NCI-H2081 (cell line): ENCODE measurements at places on chromosomes 5 and 9.

- DNase-seq = no peak
Measured at GRCh38 chr5:168670881-168671575, 91.9 kb upstream of the PANK3 start.

GRCh38 chr5:93246090-93246855 lies 334.7 kb downstream of the NR2F1-AS1 start:
- DNase-seq = peak; percentile 66

DNA sequence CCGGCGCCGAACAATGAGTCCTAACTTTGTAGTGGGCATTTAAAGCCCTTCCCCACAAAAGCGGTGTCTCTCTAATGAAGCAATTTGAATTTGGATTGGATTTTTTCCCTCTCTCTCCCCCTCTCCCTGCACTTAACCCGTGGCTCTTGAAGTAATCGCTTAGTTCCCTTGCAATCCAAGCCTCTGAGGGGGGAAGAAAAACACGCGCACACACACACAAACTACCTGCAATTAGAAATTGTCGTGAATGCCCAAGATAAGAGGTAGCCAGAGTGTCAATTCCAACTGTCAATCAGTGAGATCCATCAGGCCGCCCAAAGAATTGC lies 1.2 kb downstream of the LHX6 start:
- no peak for DNase-seq

GRCh38 chr5:156929366-156929948 lies 33.6 kb downstream of the TIMD4 start:
- DNase-seq = no peak

GRCh38 chr9:111463048-111463447 lies 21.1 kb downstream of the ECPAS start:
- no peak for DNase-seq

- no peak for DNase-seq
Measured at GRCh38 chr5:40405230-40405629, 274.5 kb upstream of the PTGER4 start.

DNA sequence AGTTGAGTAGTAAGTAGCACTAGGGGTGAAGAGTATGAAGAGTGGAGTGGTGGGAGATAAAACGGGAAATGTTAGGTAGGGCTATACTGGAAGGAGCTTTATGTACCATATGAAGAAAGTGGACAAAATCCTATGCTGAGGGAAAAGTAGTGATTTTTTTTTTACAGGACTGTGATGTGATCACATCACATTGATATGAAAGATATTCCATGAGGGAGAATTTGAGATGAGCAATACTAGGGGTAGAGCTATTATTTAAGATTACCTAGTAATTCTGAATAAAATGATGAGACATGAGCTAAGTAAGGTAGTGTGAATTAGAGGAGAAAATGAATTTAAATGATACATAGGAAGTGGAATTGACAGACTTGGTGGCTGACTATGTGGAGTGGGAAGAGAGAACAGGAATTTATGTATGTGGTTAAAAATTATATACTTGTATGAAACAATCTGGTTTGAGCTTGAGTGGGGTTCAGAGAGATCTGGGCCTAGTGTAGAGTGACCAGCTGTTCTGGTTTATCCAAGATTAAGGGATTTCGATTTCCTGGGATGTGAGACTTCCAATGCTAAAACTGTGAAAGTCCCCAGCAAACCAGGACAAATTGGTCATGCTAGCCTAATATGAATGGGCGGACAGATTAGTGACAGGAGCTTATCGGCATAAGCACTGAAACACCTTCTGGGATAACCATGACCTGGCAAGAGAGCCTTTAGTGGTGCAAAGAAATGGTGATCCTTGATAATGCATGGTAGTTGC lies 29.3 kb upstream of the STOM start:
- DNase-seq = no peak

DNA sequence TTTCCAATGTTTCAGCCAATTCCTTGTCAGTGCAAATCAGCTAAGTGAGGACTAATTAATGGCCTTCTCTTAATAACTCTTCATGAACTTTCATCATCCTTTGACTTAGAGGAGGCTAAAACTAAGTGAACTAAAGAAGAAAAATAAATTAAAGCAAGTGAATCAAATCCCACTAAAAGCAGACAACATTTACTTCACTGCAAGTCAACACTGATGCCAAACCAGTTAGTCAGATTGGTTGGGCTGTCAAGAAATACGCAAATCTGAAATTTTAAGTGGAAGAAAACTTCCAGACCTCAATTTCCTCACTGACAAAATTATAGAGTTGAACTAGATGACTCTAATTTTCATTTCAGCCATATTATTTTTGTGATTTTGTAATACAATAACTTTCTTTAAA lies 137.2 kb upstream of the PRLR start:
- no peak for DNase-seq

- peak; percentile 60 for DNase-seq
Measured at GRCh38 chr9:127545196-127546124, 66.6 kb upstream of the STXBP1 start.

DNA sequence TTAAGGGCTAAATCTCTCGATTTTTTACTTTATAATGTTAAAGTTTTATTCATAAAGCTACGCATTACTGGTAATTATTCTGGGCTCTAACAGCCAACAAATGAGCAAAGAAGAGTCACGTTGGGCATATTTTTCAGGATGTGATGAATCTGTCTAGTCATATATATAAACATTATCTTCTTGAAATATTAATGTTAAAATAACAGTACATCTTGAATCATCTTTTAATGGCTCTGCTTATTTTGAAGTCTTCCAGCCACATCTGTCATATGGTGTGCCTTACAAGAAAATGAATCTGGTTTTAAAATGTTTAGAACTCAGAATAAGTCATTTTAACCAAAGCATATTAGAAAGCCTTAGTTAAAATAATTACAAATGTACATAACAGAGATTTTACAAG lies 96.9 kb downstream of the CWC27 start:
- no peak for DNase-seq

- no peak for DNase-seq
Measured at GRCh38 chr5:17329571-17329970, 112.1 kb downstream of the BASP1 start.

DNA sequence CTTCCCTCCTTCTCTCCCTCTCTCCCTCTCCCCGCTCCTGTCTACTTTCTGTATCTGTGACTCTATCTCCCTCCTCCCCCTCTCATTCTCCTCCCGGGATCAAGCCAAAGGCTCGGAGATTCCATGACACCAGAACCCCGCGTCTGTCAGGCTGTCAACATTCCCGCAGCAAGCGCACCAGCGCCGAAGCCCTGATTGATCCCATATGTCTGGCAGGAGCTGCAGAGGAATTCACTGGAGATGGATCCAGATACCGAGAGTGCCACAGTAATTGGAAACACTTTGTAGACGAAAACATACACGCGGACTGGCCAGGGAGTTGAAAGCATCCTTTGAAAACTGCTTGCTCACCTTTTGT lies 300 bp upstream of the SVEP1 start:
- DNase-seq = no peak

- DNase-seq = no peak
Measured at GRCh38 chr5:82045554-82046275, 73.9 kb downstream of the ATG10 start.

DNA sequence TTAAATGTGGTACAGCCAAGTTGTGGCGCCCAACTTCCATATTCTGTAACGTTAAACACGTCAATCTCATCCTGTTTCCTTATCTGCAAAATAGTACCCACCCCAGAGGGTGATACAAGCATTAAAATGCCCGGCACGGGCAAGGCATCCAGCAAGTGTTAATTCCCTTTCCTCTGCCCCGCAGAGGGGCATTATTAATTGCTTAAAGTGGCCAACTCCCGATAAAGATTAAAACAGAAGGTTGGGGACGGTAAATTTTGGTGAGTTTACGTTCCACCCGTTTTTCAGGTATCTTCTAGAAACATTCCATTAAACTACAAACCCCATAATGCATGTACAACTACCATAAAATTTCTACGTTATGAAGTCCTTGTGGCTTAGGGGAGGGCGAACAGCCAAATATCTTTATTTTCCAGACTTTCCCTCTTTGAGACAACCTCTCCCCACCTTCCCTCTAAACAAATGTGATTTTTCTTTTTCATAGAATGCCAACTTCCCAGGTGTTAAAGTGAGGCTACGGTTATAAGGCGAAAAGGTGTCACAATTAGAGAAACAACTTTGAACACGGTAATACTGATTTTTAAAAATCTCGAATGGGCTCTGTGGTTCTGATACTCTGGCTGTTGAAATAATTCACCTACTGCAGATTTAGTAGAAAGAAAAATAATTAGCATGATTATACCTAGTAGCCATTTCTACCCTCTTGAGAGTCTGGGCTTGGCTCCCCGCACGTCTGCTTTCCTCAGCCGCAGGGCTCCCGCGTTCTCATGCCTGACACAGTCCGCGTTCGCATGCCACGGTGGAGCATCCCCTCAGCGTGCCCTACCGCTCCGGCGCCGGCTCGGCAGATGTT lies 1.2 kb upstream of the GPBP1 start:
- no peak for DNase-seq

DNA sequence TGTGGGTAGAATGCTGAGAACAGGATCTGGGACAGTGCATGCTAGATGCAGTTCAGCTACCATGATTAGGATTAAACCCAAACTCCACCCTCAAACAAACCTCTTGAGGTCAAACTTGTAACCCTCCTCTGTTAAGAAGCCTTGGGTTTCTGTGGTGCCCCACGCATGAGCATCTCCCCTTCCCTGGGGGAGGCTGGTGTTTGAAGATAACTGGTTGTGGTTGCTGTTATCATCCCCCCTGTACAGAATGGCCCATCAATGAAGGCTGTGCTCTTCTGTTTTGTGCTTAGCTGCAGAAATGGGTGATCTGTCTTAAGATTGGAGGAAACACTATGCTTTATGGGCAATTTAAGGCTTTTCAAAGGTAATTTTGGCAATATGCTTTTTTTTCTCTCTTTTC lies 4.4 kb upstream of the DAB2IP start:
- no peak for DNase-seq

DNA sequence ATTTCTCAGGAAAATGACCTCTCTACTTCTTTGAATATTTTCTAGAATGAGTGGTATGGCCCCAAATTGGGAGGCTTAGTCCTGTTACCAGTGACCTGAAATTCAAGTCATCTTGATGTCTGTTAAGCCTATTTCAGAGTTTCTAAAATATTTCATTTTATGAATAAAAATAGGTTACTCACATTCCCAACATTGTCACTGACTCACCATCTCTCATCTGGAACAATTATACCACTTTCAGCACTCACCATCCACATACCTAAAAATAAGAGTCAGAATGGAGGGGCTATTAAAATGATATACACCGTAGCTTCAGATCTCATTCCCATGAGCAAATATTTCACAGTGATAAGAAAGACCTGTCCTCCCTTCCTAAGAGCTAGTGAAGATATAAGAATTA lies 71.8 kb downstream of the KIAA1958 start:
- no peak for DNase-seq

DNA sequence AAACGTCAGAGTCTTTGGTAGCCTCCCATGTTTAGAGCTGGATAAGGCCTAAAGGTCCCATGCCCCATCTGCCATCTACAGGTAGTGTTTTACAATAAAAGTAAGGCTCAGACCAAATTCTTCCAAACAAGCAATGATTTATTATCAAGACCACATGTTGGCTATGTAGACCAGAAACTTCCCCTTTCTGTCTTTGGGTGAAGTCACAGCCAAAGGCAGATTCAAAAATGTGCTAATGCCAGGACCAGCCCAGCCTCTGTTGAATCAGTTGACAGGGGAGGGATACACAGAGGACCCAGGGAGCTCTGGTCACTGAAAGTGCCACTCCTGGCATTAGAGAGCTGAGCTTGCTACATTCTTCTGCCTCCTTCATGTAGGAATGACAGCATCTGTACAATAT lies 360.8 kb downstream of the NTRK2 start:
- no peak for DNase-seq

DNA sequence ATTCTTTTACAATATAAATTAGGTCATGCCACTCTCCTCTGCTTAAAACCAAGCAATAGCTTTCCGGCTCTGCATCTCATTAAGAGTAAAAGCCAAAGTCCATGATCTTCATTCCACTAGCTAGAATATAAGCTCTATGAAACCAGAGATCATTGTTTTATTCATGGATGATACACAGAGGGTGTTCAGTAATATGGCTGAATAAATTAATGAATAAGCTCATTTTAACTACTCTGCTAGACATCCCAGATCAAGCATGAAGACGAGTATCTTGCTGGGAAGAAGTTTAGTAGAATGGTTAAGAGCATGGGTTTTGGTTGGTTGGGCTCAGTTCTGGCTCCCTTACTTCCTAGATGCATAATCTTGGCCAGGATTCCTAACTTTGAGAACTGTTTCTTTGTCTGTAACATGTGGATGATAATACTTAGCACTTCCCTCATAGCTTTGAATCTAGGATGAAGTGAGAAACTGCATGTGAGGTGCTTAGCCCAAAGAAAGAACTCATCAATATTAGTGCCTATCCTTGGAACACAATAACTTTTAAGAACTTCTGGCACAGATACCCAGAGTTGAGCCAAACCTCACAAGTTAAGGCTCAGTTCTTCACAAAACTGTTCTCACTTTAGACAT lies 106.8 kb downstream of the MSX2 start:
- DNase-seq = no peak

DNA sequence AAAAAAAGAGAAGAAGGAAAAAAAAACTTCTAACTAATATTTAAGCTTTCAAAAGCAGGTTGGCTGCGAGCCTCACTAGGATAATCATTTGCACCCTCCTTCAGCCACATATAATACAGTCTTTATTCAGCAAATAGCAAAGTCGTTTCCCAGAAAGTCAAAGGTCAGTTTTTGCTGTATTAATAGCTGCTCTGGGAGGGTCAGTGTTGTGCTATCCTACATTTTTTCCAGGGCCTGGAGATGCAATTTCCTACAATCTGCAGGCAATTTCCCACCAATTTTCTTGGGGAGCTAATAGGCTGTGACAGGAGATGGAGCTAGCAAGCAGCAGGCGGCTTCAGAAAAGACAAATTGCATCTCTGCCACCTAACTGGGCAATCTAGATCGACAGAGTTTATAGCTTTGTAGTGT lies 136.8 kb downstream of the TLE1 start:
- DNase-seq = no peak

DNA sequence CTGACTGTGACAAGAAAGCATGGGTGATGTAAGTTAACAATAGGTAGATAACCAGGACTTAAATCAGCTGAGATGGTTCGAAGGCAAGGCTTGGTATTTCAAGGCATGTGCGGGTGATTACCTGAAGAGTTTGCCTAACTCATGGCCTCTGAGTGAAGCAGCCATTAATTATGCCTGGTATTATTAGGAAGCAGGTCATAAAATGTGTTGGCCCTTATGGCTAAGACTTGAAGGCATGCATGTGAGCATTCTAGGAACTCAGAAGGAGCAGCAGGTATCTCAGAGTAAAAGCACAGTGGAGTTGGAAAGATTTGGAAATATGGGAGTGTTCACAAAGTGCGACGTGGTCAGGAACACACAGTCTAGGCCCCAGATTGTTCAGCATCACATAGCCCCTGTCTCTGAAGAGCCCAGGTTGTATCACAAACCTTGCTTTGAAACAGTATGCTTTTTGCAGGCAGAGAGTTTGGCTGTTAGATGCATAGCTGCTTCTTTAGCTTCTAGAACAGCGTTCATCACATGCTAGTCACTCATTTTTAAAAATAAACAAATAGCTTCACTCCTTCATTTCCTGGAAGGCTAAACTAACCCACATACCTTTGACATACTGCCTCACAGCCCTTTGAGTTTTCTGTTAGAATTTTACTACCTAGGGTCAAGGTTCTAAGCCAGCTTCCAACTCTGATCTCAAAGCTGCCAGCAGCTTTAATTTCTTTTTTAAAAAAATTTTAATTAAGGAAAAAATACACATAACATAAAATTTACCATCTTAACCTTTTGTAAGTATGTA lies 2.1 kb downstream of the HEXB start:
- no peak for DNase-seq

GRCh38 chr5:171629628-171630349 lies 155.8 kb upstream of the SMIM23 start:
- peak; percentile 31 for DNase-seq

GRCh38 chr5:97797994-97798451 lies 615.0 kb upstream of the RIOK2 start:
- no peak for DNase-seq
